GM12878 (cell line): ENCODE measurements at places on chromosomes 4 and X. TPM values are rescaled to one million over a fixed set of nuclear protein-coding genes. Genes with fewer than 3 reads are reported as not detected.

Gene ADGRG2
- polyA plus RNA-seq = 0.03 and 0.05 TPM in 2 replicates

- DNase-seq = peak; percentile 52
Observed at GRCh38 chr4:35912174-35912573, 332.1 kb downstream of the ARAP2 start.

DNA sequence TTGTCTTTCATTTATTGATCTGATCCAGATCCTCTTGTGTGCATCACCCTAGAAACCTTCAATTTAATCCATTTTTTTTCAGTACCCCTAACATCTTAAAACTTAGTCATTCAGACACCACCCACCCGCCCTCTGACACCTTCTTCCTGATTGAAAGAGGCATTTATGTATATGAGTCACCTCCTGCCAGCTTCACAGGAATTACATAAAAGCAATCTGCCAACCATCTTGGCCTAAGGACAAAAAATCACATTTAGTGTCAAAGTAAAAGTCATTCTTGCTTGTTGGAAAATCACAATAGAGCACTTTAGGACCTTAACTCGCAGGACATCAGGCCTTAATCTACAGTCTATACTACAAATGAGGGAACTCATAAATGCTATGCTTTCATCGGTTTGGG, 52.1 kb downstream of the NDST3 start:
- DNase-seq = no peak

- DNase-seq = no peak
Observed at GRCh38 chr4:183834252-183834651, 70.9 kb upstream of the STOX2 start.

- no peak for DNase-seq
Observed at GRCh38 chr4:10123227-10124101, 6.9 kb upstream of the WDR1 start.

Gene HSFX2
- polyA plus RNA-seq = 0.18 TPM in 1 of 2 replicates, not detected in the other

- DNase-seq = no peak
Observed at GRCh38 chr4:176435901-176436292, 116.1 kb downstream of the SPCS3 start.

GRCh38 chr4:132859929-132860328, 289.2 kb upstream of the PCDH10 start:
- no peak for DNase-seq

Gene ADRA2C
- polyA plus RNA-seq = not detected in 2 replicates

DNA sequence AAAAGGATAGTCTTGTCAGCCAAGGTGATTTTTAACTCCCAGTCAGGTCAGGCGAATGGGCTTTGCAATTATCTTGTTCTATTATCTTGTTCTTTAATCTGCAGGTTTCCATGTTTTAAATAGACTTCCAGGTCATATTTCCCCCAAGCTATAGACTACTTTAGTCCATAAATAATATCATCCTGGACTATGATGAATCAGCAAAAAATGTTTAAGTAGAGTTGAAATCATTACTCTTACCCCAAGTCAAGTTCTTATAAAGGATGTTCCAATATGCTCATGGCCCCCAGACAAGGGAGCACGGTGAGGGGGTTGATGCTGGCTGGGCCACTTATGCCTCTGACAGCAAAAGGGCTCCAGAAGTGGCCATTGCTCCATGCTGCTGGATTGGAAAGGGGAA, 75.1 kb downstream of the SLC2A9 start:
- no peak for DNase-seq

DNA sequence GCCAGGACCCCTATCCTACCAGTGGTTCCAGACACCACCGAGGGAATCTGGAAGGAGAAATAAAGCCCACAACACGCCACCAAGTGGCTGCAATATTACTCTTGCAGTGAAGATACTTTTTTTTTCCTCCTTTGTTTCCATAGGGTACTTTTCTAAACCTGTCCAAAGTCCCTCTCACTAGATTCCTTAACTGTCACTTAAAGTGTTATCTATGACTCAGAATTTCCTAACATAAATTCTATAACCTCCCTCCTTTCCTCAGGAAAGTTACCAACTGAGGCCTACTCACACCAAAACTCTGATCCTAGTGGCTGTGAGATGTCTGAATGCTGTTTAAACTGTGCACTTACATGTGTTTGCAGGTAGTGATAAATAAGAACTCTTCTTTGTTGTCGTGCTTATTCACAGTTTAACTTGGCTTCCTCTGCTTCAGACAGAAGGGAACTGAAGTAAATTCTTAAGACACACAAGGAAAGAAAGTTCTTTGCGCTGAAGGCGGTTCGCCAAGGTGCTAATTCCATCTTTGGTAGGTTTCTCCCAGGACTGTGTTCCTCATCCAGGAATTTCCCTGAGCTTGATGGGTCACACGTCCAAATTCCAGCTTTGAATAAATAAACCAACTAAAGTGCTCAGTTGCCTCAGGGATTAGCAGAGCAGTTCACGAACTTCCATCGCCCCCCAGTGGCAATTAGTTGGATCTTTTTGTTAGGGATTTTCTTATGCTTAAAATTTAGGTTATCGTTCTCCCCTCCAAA, 10.7 kb upstream of the HCCS start:
- DNase-seq = no peak

Gene PRRG1
- polyA plus RNA-seq = not detected in 2 replicates

GRCh38 chrX:13357925-13358324, 38.1 kb upstream of the ATXN3L start:
- no peak for DNase-seq

Gene KIF4A
- 25.0 and 26.1 TPM in 2 replicates for polyA plus RNA-seq

GRCh38 chr4:39614487-39615162, 24.0 kb downstream of the SMIM14 start:
- DNase-seq = no peak

- no peak for DNase-seq
Observed at GRCh38 chr4:38501698-38502097, 162.3 kb upstream of the KLF3 start.

DNA sequence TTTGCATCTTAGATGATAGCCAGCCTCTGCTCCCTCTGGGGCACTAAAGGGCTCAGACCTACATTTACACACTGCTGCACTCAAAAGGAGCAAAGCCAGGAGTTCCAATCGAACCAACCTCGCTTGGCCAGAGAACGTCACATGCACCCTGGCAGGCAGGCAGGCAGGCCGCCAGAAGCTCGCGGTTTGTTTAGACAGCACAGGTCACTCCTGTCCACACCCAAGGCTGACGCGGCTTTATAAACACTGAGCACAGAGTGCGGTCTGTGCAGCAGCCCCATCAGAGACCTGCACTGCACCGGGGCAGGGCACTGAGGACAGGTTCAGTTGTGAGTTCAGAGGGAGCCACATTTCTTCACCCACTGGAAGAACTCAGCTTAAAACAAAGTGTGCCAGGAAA, 143.9 kb downstream of the BCOR start:
- DNase-seq = no peak

Gene UGT2B15
- not detected in 2 replicates for polyA plus RNA-seq

- DNase-seq = no peak
Observed at GRCh38 chr4:55036405-55036804, 89.0 kb downstream of the KDR start.

DNA sequence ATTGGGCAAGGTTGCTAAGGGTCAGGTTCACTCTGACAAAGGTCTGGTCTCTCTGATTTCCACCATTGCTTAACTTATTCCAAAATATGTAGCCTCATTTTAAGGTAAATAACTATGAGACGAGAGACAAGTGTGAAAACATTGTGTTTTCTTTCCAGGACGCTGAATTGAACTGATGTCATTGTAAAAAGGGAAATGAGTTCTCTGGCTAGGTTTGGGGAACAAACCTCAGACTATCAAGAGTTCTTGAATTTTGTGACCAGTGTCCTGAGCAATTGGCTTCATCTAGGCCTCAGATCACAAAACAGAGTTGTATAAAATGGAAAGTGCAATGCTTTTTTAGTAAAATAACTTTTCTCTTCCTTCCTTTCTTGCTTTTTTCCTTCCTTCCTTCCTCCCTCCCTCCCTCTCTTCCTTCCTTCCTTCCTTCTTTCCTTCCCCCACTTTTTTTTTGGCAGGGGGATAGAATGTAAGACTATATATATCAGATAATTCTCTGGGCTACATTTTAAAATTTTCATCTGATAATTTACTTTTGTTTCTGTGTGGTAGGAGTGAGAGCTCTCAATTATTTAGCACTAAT, 30.8 kb upstream of the CXCL8 start:
- no peak for DNase-seq

DNA sequence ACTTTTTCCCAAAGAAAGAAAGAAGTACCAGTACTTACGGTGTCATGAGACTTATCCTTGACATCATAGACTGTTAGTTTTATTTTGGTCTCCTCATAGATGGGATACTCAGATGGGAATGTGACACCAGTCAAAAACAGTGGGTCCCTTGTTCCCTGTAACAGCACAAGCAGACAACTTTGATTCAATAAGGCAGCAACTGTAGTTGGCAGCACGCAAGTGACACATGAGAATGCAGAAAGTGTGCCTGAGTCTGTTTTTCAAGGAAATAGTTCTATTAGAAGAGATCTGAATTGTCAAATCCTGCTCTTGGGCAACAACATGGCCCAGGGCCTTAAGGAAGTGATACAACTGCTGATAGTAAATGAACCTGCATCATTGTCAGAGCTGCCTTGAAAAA, 443.2 kb downstream of the INPP4B start:
- DNase-seq = no peak

DNA sequence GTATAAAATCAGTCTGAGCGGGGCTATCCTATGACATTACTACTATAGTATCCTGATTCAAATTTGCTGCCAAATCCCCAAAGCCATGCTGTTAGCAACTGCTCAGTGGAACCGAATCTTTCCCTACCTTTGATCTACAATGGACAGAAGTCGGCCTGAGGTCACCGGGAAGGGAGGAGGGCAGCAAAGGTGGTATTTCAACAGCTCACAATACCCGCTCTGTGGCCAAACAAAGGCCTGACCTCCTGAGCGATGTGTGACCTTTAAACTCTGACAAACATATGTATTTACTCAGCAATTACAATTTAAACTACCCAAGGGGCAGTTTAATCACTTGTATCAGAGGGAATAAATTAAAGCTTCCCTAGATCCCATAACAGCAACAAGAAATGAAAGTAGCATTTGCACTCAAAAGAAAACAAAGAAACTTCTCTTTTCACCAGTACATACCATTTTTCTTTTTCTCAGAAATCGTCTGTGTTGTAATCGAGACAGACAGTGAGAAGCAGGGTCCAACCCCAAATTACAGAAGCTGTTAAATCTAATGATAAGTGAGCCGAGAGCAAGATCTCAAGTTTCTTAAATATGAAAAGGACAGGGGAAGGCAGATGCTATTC, 11.6 kb upstream of the TMEM128 start:
- no peak for DNase-seq

Gene SSX2B
- not detected in 2 replicates for polyA plus RNA-seq

DNA sequence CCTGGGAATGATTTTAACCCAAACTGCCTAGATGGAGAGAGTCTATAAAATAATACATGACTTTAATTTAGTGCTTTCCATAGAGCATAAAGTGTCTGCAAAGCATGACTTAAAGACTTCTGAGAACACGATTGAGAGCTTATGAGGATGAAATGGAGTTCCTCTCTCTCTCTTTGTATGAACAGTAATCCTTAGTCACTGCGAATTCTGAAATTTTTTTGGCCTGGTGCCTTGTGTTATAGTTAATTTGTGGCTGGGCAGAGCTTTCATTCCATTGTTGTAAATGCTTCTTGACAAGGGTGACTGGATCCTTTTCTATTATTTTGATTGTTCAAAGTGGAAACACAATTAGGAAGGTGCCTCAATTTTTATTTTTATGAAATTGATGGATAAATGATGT, 179.5 kb downstream of the CEP135 start:
- DNase-seq = no peak

Gene NWD2
- not detected in 2 replicates for polyA plus RNA-seq

GRCh38 chrX:70769659-70770227, 138.8 kb downstream of the TEX11 start:
- DNase-seq = no peak

Gene PDGFC
- not detected in 2 replicates for polyA plus RNA-seq

DNA sequence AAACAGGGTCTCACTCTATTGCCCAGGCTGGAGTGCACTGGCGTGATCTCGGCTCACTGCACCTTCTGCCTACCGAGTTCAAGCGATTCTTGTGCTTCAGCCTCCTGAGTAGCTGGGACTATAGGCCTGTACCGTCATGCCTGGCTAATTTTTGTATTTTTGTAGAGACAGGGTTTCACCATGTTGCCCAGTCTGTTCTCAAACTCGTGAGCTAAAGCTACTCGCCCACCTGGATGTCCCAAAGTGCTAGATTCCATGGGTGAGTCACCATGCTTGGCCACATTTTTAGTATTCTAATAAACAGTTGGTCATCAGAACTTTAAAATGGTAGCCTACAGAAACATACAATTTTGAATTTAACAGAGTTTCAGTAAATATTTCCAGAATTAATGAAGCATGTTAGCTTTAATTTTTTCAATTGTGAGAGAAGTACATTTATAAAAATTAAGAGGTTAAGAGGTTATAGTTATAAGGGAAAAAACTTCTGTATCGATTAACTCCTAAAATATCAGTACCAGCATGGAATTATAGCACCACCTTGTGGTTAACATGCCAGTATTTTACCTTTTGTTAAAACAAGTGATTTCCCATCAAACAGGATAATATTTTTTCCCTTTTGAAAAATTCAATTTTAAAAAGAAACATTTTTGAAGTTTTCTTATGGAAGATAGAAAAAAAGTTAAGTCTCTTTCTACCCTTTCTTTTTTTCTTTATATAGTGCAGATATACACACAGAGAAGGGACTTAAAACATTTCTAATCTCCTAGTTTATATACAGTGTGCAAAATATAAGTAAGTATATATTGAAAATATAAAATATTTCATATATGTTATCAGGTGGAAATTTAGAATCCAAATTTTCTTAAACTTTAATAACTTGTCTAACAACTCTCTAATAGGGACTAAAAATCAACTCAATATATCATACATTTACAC, 35.4 kb downstream of the CEP44 start:
- no peak for DNase-seq

Gene PPP2R2C
- not detected in 2 replicates for polyA plus RNA-seq

DNA sequence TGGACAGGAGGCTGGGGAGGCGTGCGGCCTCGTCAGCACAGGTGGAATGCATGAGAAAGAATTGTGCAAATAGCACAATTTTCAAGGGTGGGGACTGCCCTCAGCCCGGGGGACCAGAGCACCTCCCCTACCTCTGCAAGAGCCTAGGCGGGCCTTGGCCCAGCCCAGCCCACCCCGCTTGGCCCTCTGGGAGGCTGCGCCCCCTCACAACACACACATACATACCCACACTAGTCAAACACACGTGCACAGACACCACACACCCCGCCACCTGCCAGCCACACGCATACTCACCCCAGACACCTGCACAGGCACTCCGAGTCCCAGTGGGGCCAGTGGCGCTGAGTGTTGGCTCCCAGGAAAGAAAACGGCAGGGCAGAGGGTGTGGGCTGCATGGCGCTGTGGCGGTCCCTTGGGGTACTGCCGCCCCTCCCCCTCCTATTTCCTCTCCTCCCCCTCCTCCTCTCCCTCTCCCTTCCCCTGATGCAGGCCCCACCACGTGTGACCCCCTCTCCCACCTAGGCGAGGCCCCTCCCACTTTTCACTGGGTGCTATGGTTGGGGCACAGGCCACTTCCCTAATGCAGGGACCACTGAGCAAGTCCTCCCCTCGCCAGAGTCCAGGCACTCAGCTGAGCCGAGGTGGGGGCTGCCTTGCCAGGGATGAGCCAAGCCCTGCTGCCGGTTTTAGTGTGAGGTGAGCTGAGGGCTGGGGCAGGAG, 84.5 kb downstream of the FAM53A start:
- DNase-seq = no peak

Gene CXCL1
- not detected in 2 replicates for polyA plus RNA-seq
